Stimulated activated CD4-positive, alpha-beta T cell treated with anti-CD3 and anti-CD28 coated beads, Interleukin-15, amount 100 ng/mL, for 48 hours (primary cell): ENCODE measurements at places on chromosomes 13 and 19.

DNA sequence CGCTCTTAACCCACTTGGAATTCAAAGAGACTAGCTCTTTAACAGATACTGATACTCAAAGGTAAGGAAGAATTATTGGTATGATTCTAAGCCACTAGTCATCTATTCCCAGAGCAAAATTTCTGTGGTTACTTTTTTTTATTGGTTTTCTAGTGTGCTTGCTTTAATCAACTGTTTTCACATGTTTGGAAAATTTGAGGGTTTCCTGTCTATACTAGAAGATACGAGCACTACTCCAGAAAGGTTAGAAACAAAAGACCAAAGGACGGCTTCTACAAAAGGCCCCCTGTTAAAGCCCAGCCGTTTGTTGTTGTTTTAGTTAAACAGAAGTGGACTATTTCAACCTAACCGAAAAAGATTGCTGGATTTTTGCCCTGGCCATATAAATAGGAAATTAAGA lies 18.5 kb upstream of the LPAR6 start:
- no peak for DNase-seq

- no peak for DNase-seq
These were observed 11.9 kb upstream of the ZNF549 start for GRCh38 chr19:57515255-57515654.

- DNase-seq: no peak
These were observed 157.4 kb downstream of the MZT1 start for GRCh38 chr13:72570019-72570418.

- no peak for DNase-seq
These were observed 2237.8 kb downstream of the PCDH9 start for GRCh38 chr13:64992314-64992713.

GRCh38 chr13:110458594-110459365 lies 102.7 kb downstream of the RAB20 start:
- no peak for DNase-seq

- DNase-seq: no peak
These were observed 299.7 kb upstream of the SGCG start for GRCh38 chr13:22880741-22881720.

DNA sequence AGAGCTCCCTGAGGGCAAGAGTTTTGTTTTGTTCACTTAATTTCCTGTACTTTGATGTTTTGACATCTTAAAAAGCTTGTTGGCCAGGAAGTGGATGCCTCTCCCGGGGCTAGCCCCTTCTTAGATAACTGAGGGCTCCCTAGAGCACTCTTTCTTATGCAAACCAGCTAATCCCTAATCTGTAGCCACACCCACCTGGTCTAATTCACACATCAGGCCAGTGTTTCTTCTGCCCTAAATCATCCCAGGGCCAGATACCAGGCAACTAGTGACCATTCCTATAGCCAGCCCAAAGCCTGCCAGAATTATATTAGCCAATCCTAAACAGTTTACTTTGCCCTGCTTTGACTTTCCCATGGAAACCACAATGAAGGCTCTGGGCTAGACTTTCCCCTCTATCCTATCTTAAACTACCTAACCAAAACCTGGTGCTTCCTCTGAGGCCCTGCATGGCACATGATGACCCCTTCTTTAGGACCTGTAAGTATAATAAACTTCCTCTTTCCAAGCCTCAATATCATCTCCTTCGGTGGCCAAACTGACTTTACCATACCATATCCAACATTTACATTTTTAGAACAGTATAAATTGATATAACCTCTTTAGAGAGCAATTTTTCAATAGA lies 24.8 kb downstream of the WBP4 start:
- no peak for DNase-seq

DNA sequence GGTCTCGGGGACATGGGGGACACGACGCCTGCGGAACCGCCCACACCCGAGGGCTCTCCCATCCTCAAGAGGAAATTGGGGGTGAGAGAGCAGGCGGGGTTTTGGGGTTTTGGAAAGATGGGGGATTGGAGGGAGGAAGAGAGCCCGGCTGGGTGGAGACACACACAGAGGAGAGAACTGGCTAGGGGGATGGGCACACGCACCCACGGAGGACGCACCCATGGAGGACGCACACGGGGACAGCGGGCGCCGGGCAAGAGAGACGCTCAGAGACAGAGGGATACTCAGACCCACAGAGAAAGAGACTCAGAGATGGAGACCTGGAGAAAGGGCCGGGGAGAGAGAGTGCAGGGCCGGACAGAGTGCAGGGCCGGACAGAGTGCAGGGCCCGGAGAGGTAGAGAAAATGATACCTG lies 52.1 kb downstream of the MAP4K1 start:
- DNase-seq: no peak

DNA sequence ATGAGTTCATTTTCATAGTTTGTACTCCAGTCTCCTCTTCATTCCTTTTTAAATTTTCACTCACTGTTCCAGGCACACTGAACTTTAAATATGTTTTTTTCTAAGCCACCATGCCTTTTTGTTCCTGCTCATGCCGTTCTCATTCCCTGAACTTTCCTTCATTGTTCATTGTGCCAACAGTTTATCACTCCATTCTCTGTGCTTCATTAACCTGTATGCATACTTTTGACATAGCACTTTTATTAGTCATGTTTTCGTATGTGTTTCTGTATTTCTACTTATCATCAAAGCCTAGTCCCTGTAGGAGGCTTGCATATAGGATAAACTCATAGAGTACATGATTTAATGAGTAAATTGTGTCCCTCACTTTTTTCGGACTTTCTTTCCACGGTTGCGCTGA lies 65.3 kb downstream of the PCDH20 start:
- no peak for DNase-seq

DNA sequence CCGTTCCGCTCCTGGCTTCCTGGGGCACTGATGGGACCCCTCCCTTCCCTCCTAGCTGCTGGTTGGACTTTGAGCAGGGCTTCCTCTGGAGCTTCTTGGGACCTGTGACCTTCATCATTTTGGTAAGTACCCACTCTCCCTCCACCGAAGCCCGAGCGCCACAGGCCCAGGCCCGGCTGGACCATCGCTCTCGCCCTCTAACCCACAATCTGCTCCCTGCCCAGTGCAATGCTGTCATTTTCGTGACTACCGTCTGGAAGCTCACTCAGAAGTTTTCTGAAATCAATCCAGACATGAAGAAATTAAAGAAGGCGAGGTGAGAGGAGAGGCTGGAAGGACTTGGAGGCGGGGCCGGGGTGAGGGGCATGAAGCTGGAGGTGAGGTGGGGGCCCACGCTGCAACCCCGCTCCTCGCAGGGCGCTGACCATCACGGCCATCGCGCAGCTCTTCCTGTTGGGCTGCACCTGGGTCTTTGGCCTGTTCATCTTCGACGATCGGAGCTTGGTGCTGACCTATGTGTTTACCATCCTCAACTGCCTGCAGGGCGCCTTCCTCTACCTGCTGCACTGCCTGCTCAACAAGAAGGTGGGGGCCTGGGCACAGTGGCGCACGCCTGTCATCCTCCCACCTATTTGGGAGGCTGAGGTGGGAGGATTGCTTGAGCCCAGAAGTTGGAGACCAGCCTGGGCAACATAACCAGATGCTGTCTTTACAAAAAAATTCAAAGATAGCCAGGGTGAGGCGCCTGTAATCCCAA lies 12.3 kb downstream of the DDX39A start:
- no peak for DNase-seq

GRCh38 chr19:3565139-3565538 lies 7.6 kb upstream of the HMG20B start:
- DNase-seq: no peak

GRCh38 chr19:4521888-4522242 lies 3.6 kb upstream of the PLIN4 start:
- DNase-seq: no peak

GRCh38 chr13:76993021-76993420 lies 1.1 kb downstream of the CLN5 start:
- DNase-seq: no peak

GRCh38 chr19:16325641-16326400 lies 1.2 kb downstream of the KLF2 start:
- DNase-seq: no peak

GRCh38 chr13:33109801-33110200 lies 93.6 kb downstream of the KL start:
- DNase-seq: no peak

DNA sequence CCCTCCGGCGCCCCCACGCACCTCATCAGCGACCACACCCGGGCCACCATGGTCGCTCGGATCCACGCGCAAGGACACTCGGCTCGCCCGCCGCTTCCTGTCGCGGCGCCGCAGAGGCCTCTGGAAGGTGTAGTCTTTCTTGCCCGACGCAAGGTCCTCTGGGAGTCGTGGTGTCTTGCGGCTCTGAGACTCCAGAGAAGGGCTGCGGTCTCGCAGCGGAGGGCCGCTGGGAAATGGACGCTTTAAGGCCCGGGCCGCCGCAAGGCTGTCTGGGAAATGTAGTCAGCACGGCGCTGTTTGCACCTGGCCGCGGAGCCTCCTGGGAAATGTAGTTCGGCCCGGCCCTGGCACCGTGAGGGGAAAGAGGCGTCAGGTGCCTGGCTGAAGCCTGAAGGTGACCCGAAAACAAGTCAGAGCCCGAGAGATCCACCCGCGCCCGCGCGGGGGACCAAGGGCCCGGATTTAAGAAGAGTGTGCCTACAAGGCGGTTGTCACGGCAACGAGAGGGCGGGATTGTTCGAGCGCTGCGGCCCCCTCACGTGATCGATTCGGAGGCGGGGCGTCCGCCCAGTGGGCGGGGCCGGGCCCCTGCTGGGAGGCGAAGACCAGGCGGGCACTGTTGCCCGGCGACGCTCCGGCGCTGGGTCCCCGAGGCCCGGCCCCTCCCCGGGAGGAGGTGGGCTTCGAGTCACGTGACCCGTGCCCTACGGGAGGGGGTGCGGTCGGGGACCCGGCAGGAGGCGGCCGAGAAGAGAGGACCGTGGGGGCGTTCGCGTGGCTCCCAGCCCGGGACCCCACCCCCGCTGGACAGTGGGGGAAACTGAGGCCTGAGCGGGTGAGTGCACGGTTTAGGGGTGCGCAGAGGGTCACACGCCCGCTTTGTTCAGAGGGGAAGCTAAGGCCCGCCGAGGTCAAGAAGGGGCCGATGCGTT lies at the start of the genes HSD11B1L and MICOS13:
TSS of gene HSD11B1L (plus strand) at position 591 of the 932 bp plus-strand sequence. CDS start 3,806 bp downstream, outside the sequence.
TSS of gene MICOS13 (minus strand) at position 80 of the 932 bp plus-strand sequence. CDS start at position 50, 30 bp downstream.
- DNase-seq: peak; percentile 98

DNA sequence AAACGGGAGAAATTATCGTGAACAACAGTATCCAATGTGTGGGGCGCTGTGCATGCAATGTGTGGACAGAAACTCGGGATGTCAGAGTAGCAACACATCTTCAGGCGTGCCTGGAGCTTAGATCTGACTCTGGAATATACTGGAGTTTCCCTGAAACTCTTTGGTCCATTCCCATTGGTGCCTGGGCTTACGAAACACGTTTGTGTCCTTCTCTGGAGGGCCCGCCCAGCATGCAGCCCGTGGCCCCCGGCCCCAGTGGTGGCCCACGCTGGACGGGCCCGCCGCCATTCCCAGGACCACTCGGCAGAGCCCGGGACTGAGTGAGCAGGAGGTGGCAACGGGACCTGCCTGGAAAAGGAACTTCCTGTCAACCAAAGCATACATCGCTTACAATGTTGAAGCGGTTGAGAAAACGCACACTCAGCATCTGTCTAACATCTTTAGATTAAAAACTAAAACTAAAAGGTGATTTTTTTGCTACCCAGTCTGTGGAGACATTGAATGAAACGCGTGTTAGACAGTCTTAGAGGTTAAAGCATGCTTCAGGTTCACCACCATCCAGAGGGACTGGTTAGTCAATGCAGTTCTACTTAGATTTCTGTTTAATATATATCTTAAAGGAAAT lies 19.3 kb upstream of the TIMM44 start:
- DNase-seq: no peak

- DNase-seq: no peak
These were observed at the start of gene CD22 for GRCh38 chr19:35328851-35329285. Gene CD22, plus strand, starts transcription at chr19:35329187. Its CDS starts 2,854 bp downstream, at chr19:35332041.
